NCI-H69 (cell line): ENCODE measurements at places on chromosomes 4 and X.

DNA sequence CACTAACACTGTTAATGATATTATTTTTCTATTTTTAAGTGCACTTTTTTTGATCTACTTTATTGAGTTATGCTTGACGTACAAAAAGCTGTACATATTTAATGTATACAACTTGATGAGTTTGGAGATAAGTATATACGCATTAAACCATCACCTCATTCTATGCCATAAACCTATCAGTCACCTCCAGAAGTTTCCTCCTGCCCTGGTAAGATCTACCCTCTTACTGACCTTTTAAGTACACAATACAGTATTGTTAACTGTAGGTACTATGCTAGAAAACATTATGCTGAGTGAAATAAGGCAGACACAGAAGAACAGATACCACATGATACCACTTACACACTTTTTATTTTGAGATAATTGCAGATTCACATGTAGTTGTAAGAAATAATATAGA lies 36.9 kb downstream of the INTS6L start:
- no peak for DNase-seq

DNA sequence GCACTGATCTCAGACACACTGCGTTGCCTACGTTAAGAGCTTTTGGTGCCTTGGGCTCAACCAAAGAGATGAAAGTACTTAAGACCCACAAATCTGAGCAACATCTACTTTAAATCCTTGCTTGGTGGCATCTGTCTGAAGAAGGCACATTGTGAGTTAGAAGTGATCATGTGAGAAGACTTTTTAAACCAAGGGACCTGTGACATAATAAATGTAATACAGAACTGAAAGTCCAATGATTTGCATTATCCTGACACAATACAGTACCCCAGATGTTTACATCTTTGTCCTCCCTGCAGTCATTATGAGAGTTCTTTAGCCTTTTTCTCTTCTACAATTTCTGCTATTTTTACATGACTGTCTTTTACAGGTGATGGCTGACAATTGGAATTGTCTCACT lies 96.7 kb upstream of the FTHL17 start:
- DNase-seq, result no peak

DNA sequence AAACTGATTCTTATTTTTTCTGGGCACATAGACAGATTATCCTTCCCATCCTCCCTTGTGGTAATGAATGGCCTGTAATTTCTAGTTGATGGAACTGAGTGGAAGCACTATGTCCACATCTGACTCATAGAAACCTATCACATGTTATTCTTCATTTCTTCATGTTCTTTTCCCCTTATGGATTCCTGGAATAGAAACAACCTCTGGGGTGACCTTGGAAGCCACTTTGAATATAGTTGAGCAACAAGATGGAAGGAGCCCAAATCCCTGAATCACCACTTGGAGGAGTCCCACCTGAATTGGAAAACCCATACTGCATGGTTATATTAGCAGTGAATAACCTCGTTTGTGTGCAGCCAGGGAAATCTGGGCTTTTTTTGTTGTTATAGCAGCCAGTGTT lies 137.8 kb downstream of the MID1IP1 start:
- DNase-seq, result no peak

DNA sequence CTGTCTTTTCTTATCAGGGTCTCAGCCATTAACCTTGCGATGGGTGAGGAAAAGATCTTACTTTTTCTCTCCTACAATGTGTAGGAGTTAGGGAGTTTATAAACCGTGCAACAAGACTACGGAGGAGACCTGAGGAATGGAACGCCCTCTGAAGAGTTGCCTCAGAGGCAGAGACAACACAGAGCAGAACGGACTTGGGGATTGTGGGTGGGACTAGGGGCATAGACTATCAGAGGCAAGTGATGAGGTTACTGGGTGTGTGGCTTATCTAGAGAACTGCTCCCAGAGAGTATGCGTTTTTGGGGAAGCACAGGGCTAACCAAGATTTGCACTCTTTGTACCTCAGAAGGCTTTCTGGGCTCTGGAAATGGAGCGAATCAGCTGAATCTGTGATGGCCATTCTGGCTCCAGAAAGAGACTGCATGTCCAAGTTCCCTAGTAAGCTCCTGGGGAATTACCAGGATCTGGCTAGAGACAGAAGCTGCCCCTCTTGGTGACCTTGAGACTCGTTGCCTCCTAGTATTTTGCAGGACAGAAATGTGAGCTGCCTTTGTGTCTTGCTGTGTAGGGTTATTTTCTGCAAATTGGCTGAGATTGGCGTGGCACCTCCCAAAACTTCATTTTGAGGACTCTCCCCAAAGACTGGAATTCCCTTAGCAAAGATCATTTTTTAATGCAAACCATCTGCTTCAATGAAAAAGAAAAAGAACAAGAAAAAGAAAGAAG lies 118.9 kb downstream of the ARSF start:
- no peak for DNase-seq

- DNase-seq, result no peak
Observed at GRCh38 chr4:3127112-3127511, 52.6 kb downstream of the HTT start.

GRCh38 chr4:85522277-85522676 lies 47.3 kb downstream of the ARHGAP24 start:
- DNase-seq, result no peak

DNA sequence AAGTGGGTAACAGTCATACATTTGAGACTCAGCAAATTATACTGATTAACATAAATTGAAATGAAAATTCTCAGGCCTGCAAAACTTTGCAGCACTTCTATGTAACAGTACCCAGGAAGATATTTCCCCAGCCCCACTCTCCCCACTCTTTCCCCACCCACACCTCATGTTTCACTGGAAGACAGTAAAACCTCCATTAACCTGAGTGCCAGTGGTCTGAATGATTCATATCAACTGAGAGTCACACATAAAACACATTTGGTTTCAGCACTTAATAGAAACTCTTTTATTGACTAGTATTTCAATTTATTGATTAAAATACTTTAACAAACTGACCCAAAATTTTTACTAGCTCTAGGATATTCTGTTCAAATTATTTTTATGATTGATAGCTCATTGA lies 6.9 kb downstream of the CXCL6 start:
- DNase-seq, result no peak
